ENCODE measurements at places on chromosomes 2 and 18. TPM values are rescaled to one million over a fixed set of nuclear protein-coding genes. Genes with fewer than 3 reads are reported as not detected.
A peak's percentile ranks its signal among the peaks of the same experiment; 100 is the strongest.

Gene MC5R
- not detected for total RNA-seq

Gene RTP5
- total RNA-seq: not detected

Gene MAL
- total RNA-seq: 1.2 TPM

Gene TNS1
- 0.29 TPM for total RNA-seq

Gene GNLY
- total RNA-seq: 599 TPM

Gene LOXHD1
- total RNA-seq: not detected

Gene DTNA
- not detected for total RNA-seq

Gene SDC1
- total RNA-seq: not detected

Gene NCK2
- total RNA-seq: 44.7 TPM

Gene NEUROD1
- total RNA-seq: not detected

Gene NT5DC4
- not detected for total RNA-seq

Gene CLEC4F
- 23.5 TPM for total RNA-seq

GRCh38 chr2:54546923-54547720, 91.0 kb downstream of the SPTBN1 start:
- H3K4me3 ChIP-seq: no peak overlapping the region
- H3K27me3 ChIP-seq: no peaks in the 10 kb centered on the region
- H3K4me1 ChIP-seq: peaks cover 5% of the 10 kb centered on the region
- no peak for DNase-seq

GRCh38 chr2:98709535-98709934, 21.4 kb downstream of the MGAT4A start:
- peaks cover 39% of the 10 kb centered on the region for H3K4me1 ChIP-seq
- no peak overlapping the region for H3K4me3 ChIP-seq
- peak overlapping the region; percentile 10 for H3K27ac ChIP-seq
- H3K36me3 ChIP-seq: no peaks in the 10 kb centered on the region
- no peak for DNase-seq

DNA sequence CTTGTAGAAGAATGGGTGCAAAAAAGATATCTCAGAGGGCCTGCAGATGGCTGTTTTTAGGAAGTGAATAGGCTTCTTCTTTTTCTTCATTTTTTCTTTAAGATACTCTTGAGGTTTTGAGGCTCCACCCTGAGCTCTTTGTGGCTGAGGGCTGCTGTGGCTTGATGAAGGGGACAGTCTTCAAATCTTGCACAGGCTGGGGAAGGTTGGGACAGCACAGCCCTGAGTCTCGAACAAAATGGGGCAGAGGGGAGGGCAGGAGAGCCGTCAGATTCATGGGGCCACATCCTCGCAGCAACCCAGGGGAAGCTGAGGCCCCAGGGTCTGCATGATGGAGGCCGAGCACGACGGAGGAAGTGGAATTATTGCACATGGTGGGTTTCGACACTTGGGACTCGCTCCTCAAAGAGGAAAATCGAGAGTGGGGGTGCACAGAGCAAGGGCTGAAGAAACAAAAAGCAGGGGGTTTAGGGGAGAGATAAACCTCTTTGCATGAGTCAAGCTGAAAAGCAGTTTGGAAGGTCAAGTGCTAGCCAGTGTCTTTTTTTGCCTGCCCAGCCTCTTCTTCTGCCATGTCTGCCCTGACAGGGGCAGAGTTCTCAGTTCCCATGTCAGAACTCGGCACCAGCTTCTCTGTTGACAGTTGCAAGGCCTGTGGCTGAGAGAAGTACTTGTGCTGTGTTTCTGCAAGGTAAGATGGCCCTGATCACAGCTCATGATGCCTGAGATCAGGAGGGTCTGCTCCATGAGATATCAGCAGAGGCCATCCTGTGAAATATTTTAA, 19.5 kb downstream of the INPP4A start:
- no peaks in the 10 kb centered on the region for H3K27me3 ChIP-seq
- peak overlapping the region; percentile 96 for H3K27ac ChIP-seq
- peaks cover 85% of the 10 kb centered on the region for H3K4me1 ChIP-seq
- DNase-seq: no peak

- no peaks in the 10 kb centered on the region for H3K4me1 ChIP-seq
- no peak overlapping the region for H3K4me3 ChIP-seq
- DNase-seq: no peak
- peaks cover 2% of the 10 kb centered on the region for H3K36me3 ChIP-seq
- no peaks in the 10 kb centered on the region for H3K27me3 ChIP-seq
These were observed 759.4 kb downstream of the ADCYAP1 start for GRCh38 chr18:1663879-1664705.

DNA sequence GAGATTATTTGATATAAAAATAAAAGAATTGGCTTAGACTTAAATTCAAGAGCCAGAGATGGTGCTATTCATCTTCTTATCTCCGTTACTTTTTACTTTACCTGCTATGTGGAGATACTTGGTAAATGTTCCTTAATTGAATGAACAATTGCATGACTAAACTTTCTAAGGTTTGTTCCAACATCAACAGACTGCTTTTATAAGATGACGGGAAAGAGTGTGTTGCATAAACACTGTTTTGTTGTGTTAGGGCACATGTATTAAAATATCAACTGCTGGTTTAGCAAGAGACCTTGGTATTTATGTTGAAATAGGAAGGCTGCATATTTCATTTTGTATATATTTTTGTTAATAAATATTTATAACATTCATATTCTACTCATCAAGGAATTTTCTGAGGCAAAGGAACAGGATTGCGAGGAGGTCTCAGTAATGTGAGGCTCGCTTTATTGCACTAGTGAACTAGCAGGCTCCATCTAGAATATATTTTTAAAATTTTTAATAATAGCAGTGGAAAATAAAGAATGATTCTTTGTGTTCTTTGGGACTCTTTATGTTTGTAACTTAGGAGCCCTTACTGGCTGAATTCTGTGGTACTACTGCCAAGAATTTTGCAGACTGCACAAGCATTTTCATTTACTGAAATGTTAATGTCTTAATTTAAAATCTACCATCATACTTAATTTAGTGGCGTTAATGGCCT, 10.7 kb upstream of the NFE2L2 start:
- no peaks in the 10 kb centered on the region for H3K27me3 ChIP-seq
- H3K27ac ChIP-seq: no peak overlapping the region
- no peak overlapping the region for H3K4me3 ChIP-seq
- H3K36me3 ChIP-seq: no peaks in the 10 kb centered on the region

GRCh38 chr2:142234741-142235140, 103.9 kb upstream of the LRP1B start:
- no peaks in the 10 kb centered on the region for H3K36me3 ChIP-seq
- H3K4me1 ChIP-seq: no peaks in the 10 kb centered on the region
- no peak for DNase-seq
- H3K4me3 ChIP-seq: no peak overlapping the region

DNA sequence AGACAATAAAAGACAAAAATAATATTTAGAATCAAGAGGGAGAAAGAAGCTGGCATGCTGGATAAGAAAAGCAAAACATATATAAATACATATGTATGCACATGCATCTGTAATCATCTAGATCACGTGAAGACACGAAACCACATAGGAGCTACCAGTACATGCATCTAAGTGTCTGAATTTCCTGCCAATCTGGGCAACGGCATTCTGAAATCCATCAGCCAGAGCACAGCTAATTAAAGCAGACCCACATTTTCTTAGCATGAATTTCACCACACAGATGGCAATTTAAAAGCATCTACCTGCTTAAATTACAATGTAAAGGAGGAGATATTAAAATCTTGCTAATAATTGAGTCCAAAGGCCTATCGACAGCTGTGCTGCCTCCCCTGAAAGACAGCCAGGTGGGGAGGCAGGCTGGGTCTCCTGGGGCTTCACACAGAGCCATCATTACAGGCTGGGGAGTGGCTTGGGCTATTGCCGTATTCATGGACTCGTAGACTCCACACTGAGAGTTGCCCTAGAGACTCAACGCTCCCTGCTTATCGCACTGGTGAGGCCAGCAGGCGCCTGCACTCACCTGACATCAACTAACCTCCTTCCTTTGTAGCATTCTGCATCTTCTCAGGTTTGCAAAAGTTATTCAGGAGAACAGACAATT, 272.5 kb upstream of the PXDN start:
- H3K27me3 ChIP-seq: peaks cover 3% of the 10 kb centered on the region
- H3K36me3 ChIP-seq: no peaks in the 10 kb centered on the region
- H3K4me1 ChIP-seq: no peaks in the 10 kb centered on the region
- DNase-seq: no peak

- H3K27ac ChIP-seq: no peak overlapping the region
- no peak for DNase-seq
- no peaks in the 10 kb centered on the region for H3K27me3 ChIP-seq
- no peaks in the 10 kb centered on the region for H3K36me3 ChIP-seq
- H3K4me1 ChIP-seq: no peaks in the 10 kb centered on the region
These were observed 105.2 kb upstream of the ARHGAP28 start for GRCh38 chr18:6624271-6624660.

DNA sequence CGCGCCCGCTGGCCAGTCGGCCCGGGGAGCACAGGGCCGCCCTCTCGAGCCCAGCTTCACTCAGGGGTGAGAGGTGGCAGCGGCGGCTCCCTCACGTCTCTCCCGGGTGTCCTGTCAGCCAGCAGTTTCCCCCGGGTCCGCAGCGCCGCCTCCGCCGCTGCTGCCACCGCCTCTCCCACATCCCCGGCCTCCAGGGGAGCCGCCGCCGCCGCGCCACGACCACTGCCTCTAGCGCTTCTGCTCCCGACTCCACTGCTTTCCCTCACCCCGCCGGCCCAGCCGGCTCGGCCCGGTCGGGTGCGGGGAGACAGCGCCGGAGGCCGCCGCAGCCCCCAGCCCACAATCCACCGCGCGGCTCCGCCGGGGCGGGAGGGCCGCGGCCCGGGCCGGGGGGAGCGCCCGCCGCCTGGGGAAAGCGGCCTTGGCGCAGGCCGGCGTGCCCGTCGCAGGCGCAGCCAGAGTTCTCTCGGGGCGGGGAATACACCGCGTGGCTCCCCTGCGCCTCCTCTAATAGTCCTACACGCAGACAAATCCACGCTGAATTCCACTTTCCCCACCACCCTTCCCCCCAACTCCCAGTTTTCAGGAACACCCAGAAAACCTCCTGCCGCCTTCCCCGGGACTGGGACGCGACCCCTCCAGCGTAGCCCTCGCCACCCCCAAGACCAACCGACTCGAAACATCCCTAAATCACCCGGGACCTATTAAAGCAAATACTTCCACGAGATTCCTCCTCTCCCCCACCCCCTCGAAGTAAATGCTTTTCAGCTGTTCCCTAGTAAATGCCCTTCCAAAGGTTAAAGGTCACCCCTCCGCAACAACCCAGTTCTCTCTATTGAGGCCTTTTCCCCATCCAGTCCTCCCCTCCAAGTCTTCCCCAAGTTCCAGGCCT, at the start of gene VPS54:
Gene VPS54, minus strand, starts transcription at position 346 of the 892 bp plus-strand sequence. CDS start 35,429 bp downstream, outside the sequence.
- H3K4me1 ChIP-seq: peaks cover 26% of the 10 kb centered on the region
- H3K36me3 ChIP-seq: peaks cover 9% of the 10 kb centered on the region
- peak; percentile 71 for DNase-seq
- peak within 1 kb of the TSS; percentile 99 for H3K27ac ChIP-seq

- peaks cover 3% of the 10 kb centered on the region for H3K27me3 ChIP-seq
- no peaks in the 10 kb centered on the region for H3K4me1 ChIP-seq
- H3K4me3 ChIP-seq: peak overlapping the region; percentile 1
- H3K36me3 ChIP-seq: peaks cover 5% of the 10 kb centered on the region
- DNase-seq: no peak
These were observed 2113.3 kb upstream of the PIK3C3 start for GRCh38 chr18:39841482-39842365.

GRCh38 chr2:227684258-227684657, 17.7 kb downstream of the SCYGR5 start:
- H3K4me3 ChIP-seq: no peak overlapping the region
- H3K36me3 ChIP-seq: no peaks in the 10 kb centered on the region
- H3K27ac ChIP-seq: no peak overlapping the region
- no peak for DNase-seq
- H3K4me1 ChIP-seq: no peaks in the 10 kb centered on the region

DNA sequence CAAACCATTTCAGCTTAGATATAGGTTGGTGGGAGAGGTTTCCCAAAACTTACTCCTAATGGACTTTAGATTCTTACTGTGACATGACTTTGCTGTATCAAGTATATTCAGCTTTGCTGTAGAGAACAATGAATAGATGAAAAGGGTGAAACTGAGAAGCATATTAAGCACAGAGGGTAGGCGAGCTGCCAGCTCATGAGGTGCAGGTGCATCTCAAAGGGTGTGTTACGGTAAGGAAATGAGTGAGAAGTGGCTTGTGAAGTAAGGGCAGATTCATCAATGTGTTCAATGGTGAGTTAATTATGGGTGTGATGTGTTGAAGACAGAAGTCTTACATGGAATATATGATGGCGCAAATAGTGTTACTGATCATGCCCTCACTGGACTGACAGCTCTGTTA, 49.3 kb downstream of the CD8B2 start:
- H3K4me3 ChIP-seq: no peak overlapping the region
- H3K27ac ChIP-seq: no peak overlapping the region
- DNase-seq: no peak
- no peaks in the 10 kb centered on the region for H3K36me3 ChIP-seq
- no peaks in the 10 kb centered on the region for H3K4me1 ChIP-seq
- peaks cover 14% of the 10 kb centered on the region for H3K27me3 ChIP-seq

- no peak overlapping the region for H3K4me3 ChIP-seq
- DNase-seq: no peak
These were observed 103.8 kb upstream of the NDUFV2 start for GRCh38 chr18:8998481-8999217.

DNA sequence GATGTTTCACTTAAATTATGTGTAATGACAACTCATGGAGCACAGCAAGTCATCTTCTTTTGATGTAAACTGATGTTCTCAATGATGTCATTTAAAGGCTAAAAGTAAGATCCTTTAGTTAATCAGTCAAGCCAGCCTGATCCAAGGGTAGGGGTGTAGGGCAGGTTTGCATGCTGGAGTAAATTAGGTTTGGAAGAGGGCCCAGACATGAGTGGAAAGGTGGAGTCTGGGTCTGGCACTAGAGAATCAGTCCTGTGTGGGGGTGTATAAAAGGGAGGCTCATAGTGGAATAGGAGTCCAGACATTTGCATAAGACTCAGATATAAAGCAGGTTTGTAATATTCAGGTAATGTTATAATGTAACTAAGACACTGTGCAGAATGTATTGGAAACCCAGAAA, 88.8 kb upstream of the NYAP2 start:
- H3K27ac ChIP-seq: no peak overlapping the region
- H3K4me3 ChIP-seq: no peak overlapping the region
- H3K4me1 ChIP-seq: no peaks in the 10 kb centered on the region
- peaks cover 9% of the 10 kb centered on the region for H3K27me3 ChIP-seq

GRCh38 chr18:7070466-7070865, 47.1 kb downstream of the LAMA1 start:
- H3K4me1 ChIP-seq: no peaks in the 10 kb centered on the region
- H3K27ac ChIP-seq: no peak overlapping the region
- no peak for DNase-seq
- no peaks in the 10 kb centered on the region for H3K36me3 ChIP-seq
- H3K27me3 ChIP-seq: no peaks in the 10 kb centered on the region

GRCh38 chr2:224843141-224843540, 127.0 kb upstream of the CCDC195 start:
- H3K36me3 ChIP-seq: peaks cover 54% of the 10 kb centered on the region
- no peak for DNase-seq
- H3K27me3 ChIP-seq: no peaks in the 10 kb centered on the region
- H3K4me1 ChIP-seq: no peaks in the 10 kb centered on the region
- peak overlapping the region; percentile 23 for H3K27ac ChIP-seq
- no peak overlapping the region for H3K4me3 ChIP-seq

GRCh38 chr2:85750587-85751575, 2.9 kb upstream of the ATOH8 start:
- no peak for DNase-seq
- no peaks in the 10 kb centered on the region for H3K36me3 ChIP-seq
- no peak overlapping the region for H3K4me3 ChIP-seq
- H3K27me3 ChIP-seq: peaks cover 34% of the 10 kb centered on the region
- H3K27ac ChIP-seq: peak overlapping the region; percentile 50

GRCh38 chr18:24659827-24660720, 199.6 kb downstream of the HRH4 start:
- peaks cover 41% of the 10 kb centered on the region for H3K27me3 ChIP-seq
- no peak for DNase-seq
- H3K27ac ChIP-seq: no peak overlapping the region

GRCh38 chr2:184906160-184906559, 307.8 kb downstream of the ZNF804A start:
- no peaks in the 10 kb centered on the region for H3K4me1 ChIP-seq
- no peaks in the 10 kb centered on the region for H3K27me3 ChIP-seq
- no peak overlapping the region for H3K4me3 ChIP-seq
- H3K27ac ChIP-seq: no peak overlapping the region
